ENCODE measurements at places on chromosomes 1 and 21.

- no peak for DNase-seq
These were observed 12.9 kb downstream of the NRIP1 start for GRCh38 chr21:15051644-15052458.

DNA sequence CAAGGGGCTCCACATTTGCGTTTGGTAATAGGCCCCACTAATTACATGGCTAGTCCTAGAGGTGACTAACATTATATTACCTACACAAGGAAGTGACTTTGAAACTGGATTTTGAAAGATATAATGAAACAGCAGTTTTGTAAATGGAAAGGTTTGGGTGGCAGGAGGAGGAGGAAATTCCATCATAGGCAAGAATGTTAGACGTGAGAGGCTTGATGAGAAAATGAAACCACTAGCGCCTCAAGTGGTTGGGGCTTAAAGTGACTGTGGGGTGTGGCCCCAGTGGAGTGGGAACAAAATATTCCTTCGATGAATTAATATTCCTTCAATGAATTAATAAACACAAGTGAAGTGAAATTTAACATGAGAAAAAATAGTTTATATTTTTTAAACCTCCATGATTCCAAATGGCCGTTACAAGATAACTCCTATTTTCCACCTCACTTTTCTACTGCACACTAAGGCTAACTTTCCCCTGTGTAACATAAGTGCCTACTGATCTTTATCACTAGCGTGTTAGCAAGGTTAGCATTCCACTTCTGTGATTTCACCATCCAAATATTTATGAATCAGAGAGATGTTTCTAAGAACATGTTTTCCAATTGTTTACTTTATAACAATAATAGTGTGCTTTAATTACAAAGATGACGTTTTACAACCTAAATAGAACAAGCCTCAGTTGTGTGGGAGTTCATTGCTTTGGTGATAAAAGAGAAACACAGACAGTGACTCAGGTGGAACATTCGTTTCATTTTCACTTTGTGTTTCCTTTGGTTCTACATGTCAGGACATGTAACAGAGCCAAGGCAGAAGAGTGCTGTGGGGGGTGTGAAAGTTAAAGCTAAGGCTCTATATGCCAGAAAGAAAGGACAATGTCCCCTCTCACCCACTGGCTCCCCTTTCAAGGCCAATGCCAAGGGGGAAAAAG is 12.5 kb upstream of the ATF3 start:
- peak; percentile 30 for DNase-seq

GRCh38 chr1:18735224-18735997 is 104.8 kb downstream of the PAX7 start:
- no peak for DNase-seq

GRCh38 chr1:22696610-22697009 is 14.0 kb upstream of the EPHB2 start:
- no peak for DNase-seq

DNA sequence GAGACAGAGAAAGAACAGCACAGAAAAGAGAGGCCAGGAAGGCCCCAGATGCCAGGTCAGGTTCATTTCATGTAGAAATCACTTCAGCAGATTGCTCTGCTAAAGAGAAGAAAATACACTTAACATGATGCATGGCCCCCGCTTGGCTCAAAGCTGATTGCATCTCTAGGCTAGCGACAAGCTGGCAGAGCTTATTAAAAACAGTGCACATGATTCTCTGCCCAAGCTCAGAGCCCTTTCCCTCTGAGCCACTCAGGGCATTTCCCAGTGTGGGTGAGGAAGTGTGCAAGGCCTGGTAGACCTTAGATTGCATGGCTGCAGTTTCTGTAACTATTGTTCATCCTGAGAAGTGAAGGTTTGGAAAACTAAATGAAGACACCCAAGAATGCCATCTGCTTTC is 3.3 kb upstream of the CAPN9 start:
- DNase-seq, result no peak

- no peak for DNase-seq
These were observed 537.3 kb upstream of the PLXNA2 start for GRCh38 chr1:208781391-208782045.

DNA sequence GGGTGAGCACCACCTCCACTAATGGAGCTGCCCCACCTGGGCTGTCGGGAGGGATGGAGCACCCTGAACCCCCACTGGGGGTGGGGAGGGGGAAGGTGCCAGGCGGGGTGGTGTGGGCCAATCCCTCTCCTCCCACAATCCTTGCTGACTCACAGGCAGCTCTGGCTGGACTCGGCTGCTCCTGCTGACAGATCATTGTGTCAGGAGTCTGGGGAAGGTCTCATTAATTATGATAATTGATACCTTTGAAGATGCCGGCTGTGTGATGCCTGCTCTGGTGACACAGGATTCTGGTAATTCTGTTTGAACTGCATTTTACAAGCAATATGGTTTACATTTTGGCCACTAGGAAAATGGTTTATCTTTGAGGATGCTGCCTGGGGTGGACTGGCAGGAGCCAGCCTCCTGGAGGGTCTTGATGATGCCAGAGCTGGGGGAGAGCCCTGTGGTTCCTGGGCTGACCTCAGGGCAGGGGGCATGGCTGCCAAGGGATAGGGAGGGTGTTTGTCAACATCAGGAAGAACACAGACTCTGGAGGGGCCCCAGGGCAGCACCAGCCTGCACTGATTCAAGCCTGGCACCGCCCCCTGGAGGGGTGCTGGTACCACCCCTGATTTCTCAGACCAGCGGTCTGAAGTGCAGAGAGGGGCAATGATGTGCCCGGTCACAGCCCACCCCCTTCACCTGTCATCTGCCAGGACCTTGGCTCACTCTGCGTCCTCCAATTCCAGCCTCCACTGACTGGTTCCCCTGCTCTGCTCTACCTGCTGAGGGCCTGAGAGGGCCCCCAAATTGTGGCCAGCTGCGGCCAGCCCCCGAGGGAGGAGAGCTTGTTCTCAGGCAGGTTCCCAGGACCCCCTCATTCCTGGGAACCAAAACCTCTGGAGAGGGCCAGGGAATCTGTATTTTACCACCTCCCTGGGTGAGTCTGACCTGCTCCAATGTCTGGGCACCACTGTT is 338.8 kb downstream of the MATN1 start:
- DNase-seq, result no peak

DNA sequence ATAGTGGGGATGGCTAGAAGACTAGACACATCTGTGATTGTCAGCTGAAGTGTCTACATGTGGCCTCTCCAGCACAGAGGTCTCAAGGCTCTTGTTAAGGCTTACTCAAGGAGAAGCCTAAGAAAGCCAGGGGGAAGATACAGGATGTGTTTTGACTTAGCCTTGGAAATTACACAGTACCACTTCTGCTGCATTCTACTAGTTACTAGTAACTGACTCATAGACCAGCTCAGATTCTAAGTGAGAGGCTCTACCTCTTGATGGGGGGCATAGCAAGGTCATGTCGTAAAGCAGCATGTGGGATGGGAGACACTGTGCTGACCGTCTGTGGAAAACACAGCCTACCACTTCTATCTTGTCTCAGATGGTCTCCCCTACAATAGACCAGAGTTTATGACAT is 99.5 kb downstream of the UBE2U start:
- DNase-seq, result no peak

GRCh38 chr1:229514578-229515275 is 6.6 kb upstream of the NUP133 start:
- DNase-seq, result peak; percentile 60

GRCh38 chr1:231844986-231845502 is 218.5 kb downstream of the DISC1 start:
- DNase-seq, result no peak

GRCh38 chr1:7813677-7814373 is 29.7 kb downstream of the PER3 start:
- no peak for DNase-seq

DNA sequence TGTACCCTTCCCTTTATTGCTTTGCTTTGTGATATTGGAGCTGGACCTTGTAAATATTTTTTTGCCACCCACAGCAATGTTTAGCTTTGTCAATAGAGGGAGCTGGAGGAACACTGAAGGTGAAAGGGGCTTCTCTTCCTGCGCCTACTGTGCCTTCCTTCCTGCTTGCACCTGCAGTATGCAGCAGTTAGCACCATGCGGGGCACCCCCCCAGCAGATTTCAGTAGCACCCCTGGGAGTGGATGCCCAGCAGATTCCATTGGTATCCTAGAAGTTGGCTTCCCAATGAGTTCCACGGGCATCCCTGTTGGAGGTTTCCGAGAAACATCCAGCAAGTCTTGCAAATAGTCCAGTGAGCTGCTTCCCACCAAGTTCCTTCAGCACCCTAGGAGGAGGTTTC is 25.6 kb downstream of the S100A10 start:
- peak; percentile 43 for DNase-seq

GRCh38 chr1:171134204-171134923 is 43.7 kb downstream of the FMO3 start:
- DNase-seq, result no peak

DNA sequence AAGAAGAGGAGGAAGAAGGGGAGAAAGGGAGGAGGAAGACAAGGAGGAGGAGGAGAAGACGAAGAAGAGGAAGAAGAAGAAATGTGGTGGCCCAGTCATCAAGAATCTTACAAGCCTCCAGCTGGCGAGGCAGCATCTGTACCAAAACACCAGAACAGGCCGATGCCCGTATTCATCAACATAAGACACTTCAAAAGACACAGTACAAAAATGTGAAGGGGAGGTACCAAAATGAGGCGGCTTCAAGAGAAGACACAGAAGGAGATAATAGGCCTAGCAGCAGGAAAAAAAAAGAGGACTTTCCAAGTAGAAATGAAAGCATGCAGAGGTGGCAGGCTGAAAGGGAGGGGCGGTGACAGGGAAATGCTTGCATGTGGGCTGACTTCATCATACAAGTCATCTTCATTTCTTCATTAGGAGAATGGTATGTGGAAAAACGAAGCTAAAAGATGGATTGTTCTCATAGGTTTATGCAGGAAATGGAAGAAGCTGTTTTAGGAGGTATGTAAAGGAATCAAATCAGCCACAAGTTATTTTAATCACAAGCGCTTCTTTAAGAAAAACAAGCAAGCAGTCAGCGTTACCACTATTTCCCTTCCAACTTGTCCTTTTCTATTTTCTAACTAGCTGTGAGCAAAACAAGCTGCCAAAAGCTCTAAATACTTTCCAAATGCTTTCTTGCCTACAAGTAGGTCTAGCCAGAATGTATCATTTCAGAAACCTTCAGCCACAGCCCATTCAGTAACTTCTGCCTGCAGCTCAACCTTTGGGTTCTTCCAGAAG is 192.3 kb downstream of the SLC45A1 start:
- peak; percentile 44 for DNase-seq

DNA sequence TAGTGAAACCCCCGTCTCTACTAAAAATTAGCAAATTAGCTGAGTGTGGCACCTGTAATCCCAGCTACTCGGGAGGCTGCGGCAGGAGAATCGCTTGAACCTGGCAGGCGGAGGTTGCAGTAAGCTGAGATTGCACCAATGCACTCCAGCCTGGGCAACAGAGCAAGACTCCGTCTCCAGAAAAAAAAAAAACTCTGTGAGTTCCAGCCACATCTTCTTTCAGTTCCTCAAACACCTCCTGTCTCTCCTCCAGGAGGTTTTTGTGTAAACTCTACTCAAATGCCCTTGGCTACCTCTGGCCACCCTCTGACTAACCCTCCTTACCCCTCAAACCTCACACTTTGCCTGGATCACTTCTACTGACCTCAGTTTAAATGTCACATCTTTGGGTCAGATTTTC is 38.1 kb downstream of the RCSD1 start:
- no peak for DNase-seq

DNA sequence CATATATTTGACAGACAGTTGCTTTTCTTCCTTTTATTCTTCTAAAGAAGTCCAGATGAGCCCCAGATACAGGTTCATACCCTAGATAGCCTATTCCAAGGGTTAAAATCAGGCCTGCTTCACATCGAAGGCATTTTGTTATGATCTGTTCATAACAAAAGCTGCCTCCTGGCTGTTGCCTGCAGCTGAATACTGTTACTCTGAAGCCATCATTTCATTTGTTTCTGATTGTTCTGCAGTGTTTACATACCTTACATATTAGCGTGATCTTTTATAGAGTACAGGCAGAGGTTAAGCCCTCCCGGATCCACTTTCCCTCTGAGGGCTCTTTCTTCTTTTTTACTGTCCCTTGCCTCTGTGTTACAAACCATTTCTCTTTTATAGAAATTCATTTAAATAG is 219.0 kb upstream of the HOOK1 start:
- DNase-seq, result no peak

GRCh38 chr1:182783068-182783467 is 6.5 kb upstream of the NPL start:
- DNase-seq, result no peak

DNA sequence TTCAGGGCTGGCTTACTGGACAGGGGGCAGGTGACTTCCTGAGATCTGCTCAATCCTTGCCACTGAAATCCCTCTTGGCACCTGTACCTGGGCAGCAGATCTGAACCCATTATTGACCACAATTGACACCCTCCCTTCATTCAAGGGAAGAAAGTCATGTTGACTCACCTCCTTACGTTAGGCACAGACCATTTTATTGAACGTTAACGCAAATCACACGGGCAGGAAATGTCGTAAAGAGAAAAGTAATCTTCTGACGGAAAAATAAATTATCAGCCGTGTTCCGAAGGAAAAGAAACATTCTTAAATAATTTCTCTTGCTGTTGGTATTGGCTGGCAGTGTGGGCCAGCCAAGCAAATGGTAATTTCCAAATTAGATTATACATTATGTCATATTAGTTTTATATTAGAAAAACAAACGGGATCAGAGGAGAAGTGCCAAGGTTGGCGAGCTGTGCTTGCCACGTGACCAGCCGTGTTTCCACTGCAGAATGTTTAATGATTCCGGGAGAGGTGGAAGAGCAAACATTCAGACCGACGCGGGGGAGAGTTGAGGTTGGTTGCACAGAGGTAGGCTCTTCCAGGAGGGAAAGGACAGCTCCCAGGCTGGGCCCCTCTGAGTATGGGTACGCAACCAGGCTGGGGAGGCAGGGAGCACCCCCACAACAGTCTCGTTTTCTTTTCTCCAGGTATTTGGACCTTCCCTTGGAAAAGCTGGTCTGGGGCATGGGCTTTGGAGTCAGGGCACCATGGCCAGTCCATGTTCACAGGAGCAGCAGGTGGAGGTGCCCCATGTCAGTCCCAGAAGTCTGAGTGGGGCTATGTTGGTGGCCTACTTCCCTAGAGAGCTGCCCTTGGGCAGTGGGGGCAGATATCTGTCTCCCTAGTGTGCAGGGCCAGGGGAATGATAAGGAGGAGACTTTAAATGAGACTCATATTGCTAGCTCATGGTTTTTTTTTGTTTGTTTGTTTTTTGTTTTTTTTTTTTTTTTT is 121.1 kb downstream of the FOXD2 start:
- no peak for DNase-seq

- DNase-seq, result no peak
These were observed 23.4 kb downstream of the RHBG start for GRCh38 chr1:156392452-156392853.

DNA sequence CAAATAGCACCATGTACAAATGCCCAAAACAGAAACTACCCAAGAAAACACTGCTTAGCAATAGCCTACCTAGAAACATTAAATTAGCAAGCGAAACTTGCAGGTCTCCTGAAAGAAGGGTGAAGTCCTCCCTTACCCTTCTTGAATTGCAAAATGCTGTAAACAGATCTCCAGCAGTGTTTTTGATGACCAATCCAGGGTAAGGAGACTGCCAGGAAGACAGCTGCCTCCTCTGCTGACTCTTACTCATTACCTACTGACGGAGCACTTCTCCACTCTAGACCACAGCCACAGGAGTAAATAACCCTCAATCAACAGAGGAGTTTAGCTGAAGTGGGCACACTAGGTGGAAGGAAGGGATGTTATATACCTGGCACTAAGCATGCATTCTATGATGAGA is 32.2 kb upstream of the GADD45A start:
- no peak for DNase-seq

Measured in activated CD8-positive, alpha-beta memory T cell treated with anti-CD3 and anti-CD28 coated beads, Interleukin-2, amount 50 U/mL, for 4 hours (primary cell).